ENCODE measurements at places on chromosomes 3 and 15.

- DNase-seq, result no peak
Observed at GRCh38 chr3:131350506-131350905, 31.1 kb upstream of the NUDT16 start.

GRCh38 chr15:99105514-99106341 lies 848 bp downstream of the SYNM start:
- no peak for DNase-seq

DNA sequence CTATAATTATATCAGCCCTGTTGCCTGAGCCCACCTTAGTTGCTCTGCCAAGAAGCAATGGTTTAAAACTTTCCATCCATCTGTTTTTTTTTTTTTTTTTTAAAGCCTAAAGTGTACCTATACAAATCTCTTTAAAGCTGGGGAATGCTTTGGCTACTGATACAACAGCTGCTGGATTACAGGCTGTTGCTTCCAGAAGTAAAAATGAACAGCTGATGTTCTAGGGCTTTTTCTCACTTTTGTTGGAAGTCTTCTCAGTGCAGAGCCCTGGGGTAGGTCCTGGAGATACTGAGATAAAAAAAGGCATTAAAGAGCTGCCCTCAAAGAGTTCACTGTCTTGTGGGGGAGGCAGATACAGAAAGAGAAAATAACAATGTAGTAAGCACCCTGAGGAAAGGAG lies 218.1 kb downstream of the NLGN1 start:
- no peak for DNase-seq

- no peak for DNase-seq
Observed at GRCh38 chr3:167798443-167798842, 62.9 kb downstream of the SERPINI1 start.

DNA sequence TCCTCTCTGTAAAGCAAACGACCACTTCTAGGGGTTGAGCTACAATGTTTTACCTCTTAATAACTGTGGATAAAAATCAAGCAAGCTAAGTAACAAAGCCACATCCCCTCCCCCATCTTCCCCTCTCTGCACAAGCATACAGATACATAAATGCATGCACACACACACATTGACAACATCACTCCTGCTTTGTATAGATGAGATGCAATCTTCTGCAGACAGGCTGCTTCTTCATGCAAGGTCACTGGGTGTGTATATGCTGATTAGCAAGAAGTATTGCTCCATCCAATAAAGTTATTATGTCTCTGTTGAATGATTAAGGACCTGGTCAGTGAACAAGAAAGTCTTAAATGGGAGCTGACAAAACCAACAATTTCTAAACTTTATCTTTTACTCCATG lies 8.8 kb upstream of the ATP11B start:
- no peak for DNase-seq

DNA sequence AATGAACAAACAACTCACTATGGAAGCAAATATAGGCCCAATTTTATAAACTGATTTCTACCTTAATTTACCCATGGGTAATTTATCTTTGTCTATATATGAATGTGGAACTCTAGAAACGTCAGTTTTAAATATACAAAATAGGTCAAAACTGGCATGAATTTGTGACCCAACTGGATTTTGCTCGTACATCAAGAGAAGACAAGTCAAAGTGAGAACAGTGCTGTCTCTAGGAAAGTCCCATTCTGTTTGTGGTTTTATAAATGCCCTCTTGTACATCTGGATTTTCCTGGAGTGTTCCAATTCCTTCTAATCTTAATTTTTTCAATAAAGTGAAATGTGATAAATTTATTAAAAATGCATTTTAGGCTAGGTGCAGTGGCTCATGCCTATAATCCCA lies 50.2 kb upstream of the ABHD10 start:
- DNase-seq, result no peak

DNA sequence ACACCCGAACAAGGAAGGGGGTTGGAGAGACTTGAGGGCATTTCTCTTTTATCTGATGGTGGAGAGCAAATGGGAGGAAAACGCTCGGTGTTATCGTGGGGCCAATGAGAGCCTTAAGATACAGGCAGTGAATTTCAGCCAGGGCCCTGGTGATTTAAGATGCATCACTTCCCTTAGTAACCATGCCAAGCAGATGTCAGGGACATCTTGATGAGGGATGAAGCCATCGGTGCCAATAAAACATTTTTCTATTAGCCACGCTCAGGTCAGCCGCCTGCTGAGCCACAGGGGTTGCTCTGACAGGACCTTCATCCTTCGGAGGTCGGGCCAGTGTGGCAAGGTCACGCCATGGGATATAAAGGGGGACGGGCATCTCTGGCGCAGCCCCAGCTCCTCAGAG lies 10.6 kb downstream of the IQSEC1 start:
- DNase-seq, result no peak

DNA sequence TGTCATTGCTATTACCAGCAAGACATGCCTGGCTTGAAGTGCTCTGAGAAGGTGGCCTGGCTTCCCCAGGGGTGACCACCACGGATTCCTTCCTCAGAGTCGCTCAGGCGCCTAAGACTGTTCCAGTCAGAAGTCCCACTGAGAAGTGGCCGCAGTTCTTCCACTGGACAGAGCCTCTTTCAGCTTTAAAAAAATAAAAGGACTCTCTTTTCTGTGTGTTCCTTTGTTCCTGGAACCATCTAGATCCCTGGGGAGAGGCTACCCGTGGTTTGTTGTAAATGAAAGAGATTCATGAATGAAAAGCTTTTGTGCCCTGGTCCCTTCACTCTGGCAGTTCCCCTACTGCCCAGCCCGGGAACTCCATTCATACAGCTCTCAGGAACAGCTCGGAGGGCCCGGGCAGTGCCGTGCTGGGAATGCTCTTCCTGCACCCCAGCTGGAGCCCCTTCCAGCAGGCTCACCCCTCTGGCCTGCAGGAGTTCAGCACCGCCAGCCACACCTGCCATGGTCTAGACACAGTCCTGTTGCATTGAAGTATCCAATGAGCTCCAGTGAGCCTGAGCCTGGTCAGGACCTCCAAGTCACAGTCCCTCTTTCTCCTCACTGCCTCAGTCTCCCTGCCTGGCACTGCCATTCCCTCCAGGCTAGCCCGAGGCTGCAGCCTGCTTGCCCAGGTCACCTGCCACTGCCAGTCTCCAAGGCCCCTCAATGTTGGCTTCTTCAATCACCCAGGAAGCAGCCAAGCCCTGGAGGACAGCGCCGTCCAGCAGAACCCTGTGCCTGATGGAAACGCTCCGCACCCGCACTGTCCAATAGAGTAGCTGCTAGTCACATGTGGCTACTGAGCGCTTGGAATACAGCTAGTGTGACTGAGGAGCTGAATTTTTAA lies 75.4 kb downstream of the XXYLT1 start:
- no peak for DNase-seq

DNA sequence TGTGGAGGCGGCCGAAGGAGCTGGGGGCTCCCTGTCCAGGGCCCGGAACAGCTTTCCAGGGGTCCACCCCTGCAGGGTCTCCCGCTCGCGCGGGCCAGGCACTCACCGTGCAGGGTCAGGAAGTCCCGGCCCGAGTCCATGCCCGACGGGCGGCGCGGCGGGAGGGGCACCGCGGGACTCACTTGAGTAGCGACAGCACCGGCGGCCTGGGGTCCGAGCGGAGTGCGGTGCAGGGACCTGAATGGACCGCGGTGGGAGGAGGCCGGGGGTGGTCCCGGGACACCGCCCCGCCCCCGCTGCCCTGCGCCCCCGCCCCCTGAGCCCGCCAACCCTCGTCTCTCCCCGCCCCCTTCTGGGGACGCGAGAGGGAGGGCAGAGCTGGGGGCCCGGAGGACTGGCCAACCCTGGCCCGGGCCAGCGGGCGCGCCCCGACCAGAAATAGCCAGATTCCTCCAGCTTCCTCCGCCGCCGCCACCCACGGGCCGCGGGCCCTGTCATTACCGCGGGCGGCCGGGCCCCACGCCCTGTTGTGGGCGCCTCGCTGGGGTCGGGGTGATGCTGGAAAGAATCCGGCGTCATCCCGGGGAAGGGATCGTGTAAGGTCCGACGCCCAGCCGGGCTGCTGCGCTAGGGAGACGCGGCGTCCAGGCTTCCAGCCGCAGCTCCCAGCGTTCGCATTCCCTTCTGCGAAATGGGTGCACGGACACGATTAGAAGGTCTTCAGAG lies at the start of gene PLCD1:
TSS of gene PLCD1 (minus strand) at position 243 of the 726 bp plus-strand sequence. CDS start at position 140, 103 bp downstream.
- no peak for DNase-seq

GRCh38 chr15:35358824-35359223 lies 187.1 kb downstream of the DPH6 start:
- DNase-seq, result no peak

GRCh38 chr3:53531749-53532148 lies 37.3 kb downstream of the CACNA1D start:
- DNase-seq, result no peak

DNA sequence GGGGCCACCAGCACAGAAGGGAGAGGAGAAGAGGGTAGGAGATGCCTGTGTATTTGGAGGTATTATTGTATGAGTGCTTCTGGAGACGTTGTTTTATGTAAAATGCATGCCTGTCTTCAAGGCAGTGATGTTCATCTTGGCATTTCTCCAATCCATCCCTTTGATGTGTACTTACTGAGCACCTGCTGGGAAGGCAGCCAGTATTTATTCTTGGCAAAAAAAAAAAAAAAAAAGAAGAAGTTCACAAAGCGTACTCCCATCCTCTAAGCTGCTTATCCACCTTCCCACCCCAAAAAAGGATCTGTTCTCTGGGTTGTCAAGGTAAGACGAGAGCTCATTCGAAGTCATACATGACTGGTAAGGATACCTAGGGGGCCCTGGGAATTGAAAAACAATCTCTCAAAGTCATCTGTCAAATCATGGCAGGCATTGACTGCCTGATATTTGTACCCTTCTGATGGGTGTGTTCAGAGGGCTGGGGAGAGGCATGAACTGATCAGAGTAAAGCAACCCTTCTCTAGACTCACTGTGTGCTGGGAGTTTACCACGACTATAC lies 30.0 kb upstream of the SLC6A1 start:
- no peak for DNase-seq

DNA sequence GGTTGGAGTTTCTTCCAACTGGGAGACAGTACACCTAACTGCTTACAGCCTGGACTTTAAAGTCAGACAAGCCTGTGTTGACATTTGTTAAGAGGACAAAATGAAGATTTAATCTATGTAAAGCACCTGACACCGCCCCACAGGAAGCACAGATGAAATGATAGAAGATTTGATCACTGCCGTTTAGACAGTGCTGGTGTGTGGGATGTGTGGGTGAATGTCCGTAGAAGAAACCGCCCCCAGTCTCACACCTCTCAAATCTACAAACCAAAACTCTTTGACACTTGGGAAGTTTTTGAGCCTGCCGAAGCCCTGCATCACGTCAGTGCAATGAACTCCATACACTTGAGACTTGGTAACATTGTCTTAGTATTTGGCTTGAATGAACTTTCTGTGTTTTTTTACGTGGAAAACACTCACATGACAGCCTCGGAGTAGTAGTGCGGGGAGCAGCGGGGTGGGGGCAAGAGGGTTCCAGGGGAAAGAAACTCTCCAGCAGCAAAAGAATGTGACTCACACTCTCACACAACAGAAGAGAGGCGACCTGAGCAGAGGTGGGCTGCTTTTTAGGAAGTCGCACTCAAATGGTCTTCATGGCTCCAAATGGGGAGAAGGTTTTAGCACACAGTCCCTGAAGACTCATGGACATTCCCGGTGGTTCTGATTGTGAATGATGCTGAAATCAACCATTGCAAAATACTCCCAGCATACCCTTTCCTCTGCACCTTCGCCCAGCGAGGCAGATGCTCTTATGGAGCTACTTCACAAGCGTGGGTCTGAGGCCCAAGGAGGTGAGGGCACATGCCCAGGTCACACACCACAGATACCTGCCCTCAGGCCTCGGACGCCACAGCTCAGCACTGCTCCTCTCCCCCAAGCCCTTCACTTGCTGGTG lies 79.2 kb downstream of the SRGAP3 start:
- DNase-seq, result no peak

DNA sequence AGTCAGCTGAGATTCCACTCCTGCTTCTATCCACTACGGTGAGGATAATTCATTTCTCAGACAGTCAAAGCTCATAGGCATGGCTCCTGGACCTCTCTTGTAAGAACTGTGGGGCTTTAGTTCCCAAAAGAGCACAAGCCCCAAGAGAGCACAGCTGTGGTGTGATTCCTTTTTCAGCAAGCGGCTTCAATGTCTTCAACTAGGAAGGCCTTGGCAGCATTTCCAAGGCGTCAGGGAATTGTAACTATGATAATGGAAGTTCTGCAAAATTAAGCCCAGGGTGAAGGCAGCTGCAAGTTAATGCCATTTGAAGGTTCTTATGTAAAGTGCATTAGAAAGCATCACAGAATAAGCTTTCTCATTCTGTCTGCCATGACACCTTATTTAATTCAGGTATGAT lies 657.1 kb downstream of the GRM7 start:
- no peak for DNase-seq

DNA sequence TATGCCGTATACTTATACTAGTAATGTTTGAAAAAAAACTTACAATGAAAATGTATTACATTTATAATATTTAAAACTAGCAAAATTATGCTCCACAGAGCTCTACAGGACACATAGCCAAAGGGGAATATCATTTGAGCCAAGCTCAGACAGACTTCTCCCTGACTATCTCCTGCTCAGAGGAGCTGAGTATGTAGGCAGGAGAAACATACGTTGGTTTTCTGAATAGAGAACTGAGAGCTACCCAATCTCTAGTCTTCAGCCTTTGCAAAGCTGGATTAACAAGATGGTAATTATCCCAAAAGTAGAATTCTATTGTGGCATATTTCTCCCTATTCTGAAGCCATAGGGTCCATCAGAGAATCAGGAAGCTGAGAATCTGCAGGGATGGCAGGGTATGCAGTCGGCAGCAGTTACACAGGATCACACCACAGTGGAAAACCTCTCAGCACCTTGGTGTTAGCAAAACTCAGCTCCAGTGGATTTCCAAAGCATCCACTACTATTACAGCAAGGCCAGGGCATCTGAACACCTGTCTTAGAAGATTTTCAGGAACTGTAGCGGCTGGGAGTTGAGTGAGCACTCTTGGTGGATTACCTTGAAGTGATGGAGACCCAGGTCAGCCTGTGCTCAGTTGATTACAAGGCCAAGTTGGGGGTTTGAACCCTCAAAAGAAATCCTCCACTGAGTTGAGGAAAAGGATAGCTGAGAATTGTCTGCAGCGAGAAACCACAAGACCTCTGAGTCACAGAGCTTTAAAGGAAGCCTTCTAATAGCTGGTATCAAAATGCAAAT lies 30.1 kb downstream of the GPR15 start:
- no peak for DNase-seq

DNA sequence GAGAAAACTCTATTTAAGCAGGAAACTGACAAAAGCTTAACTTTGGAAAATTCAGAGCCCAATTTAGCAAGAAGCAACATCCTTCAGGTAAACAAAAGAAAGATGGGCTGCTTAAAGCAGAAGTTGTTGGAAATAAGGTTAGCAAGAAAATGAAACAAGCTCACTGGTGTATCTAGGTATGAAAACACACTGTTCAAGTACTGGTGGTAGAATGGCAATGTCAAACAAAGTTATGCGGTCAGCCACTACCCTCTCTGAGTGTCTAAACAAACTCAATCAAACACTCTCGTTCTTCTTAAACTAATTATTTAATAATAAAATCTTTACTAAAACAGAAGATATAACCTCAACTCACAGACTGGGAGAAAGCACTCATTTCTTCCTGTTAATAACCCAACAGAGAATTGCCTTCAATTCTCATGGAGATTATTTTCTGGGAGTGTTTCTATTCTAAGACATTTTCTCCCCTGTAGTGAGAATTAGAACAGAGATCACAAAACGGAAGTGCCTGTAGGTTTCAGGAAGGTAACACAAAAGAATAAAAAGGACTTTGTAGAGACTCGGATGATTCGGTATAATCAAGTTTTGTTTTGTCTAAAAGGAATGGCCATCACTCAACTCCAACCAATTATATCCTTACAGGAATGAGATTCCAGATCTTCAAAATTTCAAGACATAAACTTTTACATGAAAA lies 28.9 kb downstream of the PRICKLE2 start:
- no peak for DNase-seq

GRCh38 chr3:23038471-23038870 lies 164.7 kb upstream of the UBE2E2 start:
- DNase-seq, result no peak

Measured in activated gamma-delta T cell treated with anti-CD3 and anti-CD28 coated beads, Interleukin-2, amount 50 U/mL, for 16 hours (primary cell).